ENCODE measurements at places on chromosomes 12 and 14.

DNA sequence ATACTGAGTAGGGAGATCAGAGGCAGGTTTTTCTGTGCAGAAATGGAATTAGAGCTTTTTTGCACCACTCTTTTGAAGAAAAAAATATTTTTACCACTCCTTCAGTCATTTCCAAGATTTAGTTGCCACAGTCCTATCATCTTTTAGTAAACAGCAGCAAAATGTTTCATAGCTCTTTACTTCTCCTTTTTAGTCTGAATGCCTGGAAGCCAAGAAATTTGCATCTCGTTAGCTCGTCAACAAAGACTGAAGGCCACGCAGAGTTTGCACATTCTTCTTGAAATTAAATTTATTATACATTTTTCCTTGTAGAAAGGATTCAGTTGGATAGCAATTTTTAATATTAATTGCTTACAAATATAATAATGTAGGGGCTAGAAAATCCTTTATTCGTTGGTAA, 544.5 kb upstream of the ATP2B1 start:
- no peak for DNase-seq

- no peak for DNase-seq
These were observed 334.4 kb downstream of the ADGRD1 start for GRCh38 chr12:131287938-131288764.

DNA sequence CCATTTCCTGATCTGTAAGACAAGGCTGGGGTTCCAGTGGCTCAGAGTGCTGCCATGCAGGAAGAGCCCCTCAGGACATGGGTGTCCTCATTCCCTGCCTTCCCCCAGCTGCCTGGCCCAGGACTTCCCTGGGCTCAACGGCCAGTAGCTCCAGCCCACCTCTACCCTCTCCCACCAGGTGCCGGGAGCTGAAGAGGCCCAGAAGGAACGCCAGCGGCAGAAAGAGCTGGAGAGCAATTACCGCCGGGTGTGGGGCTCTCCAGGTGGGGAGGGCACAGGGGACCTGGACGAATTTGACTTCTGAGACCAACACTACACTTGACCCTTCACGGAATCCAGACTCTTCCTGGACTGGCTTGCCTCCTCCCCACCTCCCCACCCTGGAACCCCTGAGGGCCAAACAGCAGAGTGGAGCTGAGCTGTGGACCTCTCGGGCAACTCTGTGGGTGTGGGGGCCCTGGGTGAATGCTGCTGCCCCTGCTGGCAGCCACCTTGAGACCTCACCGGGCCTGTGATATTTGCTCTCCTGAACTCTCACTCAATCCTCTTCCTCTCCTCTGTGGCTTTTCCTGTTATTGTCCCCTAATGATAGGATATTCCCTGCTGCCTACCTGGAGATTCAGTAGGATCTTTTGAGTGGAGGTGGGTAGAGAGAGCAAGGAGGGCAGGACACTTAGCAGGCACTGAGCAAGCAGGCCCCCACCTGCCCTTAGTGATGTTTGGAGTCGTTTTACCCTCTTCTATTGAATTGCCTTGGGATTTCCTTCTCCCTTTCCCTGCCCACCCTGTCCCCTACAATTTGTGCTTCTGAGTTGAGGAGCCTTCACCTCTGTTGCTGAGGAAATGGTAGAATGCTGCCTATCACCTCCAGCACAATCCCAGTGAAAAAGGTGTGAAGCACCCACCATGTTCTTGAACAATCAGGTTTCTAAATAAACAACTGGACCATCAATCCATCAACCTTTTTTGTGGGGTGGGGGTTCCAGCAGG, 17.6 kb downstream of the AGAP2 start:
- peak; percentile 95 for DNase-seq

DNA sequence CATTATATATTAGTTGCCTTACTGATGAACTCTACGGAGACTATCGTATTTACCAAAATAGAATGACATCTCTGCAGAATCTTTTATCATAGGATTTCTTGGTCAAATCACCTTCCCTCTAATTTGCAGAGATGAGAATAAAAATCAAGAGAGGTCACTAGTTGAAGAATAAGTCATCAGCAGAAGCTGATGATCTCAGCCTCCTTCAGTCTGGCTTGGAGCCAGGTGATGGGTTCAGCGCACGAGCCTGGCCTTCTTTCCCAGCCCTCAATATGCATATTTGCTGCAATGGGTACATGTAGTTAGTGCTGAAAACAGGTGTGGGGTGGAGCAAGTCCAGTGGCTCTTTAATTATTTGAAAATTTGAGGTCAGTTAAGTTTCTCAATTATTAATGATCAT, 19.2 kb upstream of the EMP1 start:
- DNase-seq: no peak

GRCh38 chr12:24625103-24625502, 323.8 kb downstream of the BCAT1 start:
- DNase-seq: no peak

GRCh38 chr12:33614630-33615029, 175.0 kb upstream of the SYT10 start:
- DNase-seq: no peak

GRCh38 chr12:323507-323906, 60.9 kb upstream of the SLC6A13 start:
- no peak for DNase-seq
